ENCODE measurements at places on chromosomes 7 and 10.

DNA sequence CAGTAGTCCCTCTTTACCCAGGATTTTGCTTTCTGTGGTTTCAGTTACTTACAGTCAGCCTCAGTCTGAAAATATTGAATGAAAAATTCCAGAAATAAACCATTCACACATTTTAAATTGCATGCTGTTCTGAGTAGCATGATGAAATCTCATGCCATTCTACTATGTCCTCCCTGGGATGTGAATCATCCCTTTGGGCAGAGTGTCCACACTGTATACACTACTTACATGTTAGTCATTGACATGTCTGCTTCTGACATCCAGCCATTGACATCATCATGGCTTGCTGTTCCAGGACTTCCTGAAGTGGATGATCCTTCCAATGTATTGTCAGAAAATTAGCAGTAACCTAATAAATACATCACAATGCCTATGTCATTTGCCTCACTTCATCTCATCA is 34.6 kb upstream of the MALRD1 start:
- DNase-seq = peak; percentile 14

DNA sequence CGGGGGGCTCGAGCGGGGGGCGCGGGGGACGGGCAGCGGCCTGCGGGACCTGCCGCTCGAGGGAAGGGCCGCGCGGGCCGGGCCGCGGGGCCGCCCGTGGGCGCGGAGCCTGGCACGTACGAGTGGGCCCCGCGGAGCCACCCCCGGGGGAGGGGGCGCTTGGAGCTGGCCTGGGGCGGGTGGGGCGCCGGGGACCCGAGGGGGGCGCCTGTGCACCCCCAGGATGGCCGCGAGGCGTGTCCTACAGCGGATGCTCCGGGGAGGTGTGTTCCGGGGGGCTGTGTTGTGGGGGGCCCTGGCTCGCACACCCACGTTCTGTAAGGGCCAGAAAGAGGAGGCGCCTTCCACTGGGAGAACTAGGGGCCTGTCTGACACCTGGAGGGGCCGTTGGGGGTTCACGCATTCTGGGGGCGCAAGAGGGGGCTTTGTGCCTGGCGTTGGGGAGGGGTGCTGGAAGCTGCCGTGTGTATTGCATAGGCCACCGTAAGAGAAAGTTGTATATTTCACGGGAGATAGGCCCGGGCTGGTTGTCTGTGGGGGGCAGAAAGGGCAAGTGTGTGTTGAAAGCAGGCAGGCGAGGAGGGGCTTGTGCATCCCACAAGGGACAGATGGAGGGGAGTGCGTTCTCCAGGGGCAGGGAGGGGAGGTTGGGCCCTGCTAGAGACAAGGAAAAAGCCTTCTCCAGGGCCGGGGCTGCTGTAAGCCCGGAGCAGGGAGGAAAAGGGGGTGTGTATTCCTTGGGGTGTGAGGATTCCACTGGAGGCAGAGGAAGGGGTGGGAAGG is 663 bp downstream of the VPS37D start:
- DNase-seq = no peak

DNA sequence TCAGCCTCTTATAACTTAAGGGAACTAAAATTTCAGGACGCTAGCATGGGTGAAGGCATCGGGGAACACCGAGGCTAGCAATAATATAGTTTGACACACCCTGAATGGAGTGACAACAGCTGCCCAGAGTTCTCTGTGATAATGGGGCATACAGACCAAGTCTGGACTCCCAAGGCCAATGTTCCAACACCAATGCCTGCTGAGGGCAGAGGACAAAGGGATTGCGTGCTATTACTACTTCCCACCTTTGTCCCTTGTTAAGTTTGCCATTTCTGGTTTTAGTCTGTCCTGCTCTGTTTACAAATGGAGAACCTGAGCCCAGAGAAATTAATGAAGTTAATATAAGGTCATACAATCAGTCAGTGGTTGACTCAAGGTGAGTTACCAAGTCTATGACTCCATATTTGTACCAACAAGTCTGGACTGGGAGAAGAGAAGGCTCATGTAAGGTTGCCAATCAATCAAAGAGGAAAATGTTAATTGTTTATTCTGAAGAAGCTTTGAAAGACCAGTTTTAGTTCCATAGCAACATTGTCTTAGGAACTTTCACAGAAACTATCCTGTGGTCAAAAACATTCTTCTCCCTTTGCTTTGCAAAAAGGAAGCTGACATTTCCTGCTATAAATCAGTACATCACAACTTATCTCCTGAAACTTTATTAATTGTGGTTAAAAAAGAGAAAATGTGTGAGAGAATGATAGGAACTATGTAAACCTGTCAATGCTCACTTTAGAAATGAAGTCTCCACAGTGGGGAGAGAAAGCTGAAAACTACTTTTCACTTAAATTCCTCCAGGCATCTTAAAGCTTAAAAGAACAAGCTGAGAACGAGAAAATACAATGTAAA is 74.5 kb downstream of the CCDC6 start:
- no peak for DNase-seq

- DNase-seq = no peak
These were observed 103.0 kb downstream of the COL26A1 start for GRCh38 chr7:101465576-101466196.

- DNase-seq = no peak
These were observed 6.6 kb downstream of the SYNPO2L start for GRCh38 chr10:73648975-73649829.

GRCh38 chr10:60846173-60846572 is 67.9 kb downstream of the CDK1 start:
- peak; percentile 24 for DNase-seq

- no peak for DNase-seq
These were observed 11.9 kb upstream of the PLEKHA1 start for GRCh38 chr10:122362621-122363020.

DNA sequence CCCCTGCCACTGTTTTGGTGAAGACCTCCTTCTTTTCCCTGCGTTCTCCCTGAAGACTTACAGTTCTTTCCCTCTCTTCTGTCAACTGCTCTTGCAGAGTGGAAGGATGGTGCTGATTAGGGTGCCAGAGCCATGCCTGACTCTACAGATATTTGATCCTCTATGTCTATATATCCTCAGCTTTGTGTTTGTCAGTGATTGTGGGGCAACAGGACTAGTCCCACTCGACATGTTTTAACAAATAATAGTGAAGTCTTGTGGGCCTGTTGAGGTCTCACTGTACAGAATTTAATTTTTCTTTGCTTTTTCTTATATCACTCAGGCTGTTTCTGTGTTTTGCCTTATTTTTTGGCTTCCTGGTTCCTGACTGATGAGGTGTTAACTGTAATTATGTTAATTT is 5.0 kb downstream of the PLEKHA1 start:
- DNase-seq = no peak

DNA sequence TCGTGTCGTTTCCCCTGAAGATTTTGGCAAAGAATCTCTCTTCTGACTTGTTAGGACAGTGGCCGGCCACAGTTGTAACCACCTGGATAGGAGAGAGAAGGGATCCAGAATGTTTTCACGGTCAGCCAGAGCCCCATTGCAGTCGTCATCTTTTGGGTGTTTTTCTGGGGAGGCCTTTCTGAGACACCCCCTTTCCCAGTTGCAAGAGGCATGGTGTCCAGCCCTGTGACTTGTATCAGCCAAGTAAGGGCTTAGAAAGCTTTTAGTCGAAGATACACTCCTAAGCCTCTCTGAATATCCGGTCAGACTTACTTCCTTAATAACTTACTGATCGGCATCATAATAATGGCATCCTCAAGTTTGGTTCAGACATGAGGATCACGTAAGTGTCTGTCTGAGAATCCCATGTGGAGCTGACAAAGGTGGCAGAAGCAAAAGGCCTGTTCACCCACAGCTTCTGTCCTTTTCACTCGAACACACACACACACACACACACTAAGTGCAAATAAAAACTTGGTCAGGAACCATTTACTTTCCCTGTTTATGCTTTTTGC is 435.7 kb upstream of the GALNT17 start:
- no peak for DNase-seq

DNA sequence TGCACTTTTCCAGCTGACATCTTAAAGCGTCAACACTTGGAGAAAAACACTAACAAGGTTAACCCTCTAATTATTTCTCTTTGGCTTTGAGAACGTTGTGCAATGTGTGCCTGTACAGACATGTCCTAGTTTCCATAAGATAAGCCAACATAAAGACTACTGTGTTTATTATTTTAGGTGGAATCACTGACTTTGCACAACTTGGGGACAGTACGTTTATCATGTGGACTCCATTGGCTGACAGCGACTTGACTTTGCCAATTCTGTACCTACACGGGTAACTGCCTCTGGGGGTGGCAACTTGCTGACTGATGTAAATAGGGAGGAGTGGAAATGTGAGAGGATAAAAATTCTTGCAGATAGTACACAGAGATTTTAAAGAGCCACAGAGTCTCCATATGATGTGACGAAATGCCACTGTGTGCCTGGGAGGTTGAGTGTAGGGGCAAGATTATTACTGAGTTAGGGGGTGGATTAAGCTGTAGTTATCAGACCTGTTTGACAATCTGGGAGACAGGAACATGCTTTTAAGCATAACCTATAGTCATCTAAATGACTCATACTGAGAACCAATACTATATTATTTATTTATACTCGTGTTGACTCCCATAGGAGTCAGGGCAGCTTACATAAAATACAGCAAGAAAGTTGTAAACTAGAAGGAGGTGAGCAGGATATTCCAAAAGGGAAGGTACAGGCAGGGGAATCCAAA is 21.0 kb downstream of the SLC13A4 start:
- DNase-seq = no peak

DNA sequence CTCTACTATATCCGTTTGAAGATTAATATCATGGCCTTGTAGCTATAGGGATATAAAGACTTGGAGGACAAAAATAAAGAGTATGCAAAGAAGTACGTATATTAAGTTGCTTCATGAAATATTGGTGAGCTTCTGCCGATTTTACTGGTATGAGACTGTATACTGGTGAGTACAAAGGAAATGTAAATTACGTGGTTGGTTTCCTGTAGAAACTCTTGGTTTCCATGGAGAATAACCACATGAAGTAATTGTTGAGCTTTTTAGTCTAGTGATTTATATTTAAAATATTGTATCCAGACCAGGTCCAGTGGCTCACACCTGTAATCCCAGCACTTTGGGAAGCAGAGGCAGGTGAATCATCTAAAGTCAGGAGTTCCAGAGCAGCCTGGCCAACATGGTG is 32.2 kb upstream of the GLI3 start:
- no peak for DNase-seq

GRCh38 chr10:27355918-27356573 is 115.4 kb upstream of the ACBD5 start:
- no peak for DNase-seq

All from HS-27A (cell line).